Activated CD4-positive, alpha-beta T cell treated with anti-CD3 and anti-CD28 coated beads for 36 hours (primary cell): ENCODE measurements at places on chromosomes 16 and 17. TPM values are rescaled to one million over a fixed set of nuclear protein-coding genes. Genes with fewer than 3 reads are reported as not detected.

The CX3CL1 gene
- total RNA-seq = not detected

The CFAP97D1 gene
- total RNA-seq = not detected

The LPO gene
- total RNA-seq = not detected

GRCh38 chr16:22789281-22789945 lies 24.5 kb upstream of the HS3ST2 start:
- no peak for DNase-seq

DNA sequence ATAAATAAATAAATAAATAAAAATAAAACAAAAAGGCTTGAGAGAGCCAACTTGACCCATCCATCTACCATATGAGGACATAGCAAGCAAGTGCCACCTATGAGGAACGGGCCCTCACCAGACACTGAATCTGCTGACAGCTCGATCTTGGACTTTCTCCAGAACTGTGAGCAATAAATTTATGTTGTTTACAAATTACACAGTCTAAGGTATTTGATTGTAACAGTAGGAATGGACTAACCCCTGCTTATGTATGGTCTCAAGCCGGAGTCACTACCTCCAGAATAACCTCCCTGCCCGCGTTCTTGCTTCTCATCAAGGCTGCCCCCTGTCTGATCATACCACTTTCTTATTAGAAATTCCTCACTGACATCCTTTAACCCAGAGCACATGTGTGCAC lies 9.9 kb downstream of the SLC5A11 start:
- no peak for DNase-seq

DNA sequence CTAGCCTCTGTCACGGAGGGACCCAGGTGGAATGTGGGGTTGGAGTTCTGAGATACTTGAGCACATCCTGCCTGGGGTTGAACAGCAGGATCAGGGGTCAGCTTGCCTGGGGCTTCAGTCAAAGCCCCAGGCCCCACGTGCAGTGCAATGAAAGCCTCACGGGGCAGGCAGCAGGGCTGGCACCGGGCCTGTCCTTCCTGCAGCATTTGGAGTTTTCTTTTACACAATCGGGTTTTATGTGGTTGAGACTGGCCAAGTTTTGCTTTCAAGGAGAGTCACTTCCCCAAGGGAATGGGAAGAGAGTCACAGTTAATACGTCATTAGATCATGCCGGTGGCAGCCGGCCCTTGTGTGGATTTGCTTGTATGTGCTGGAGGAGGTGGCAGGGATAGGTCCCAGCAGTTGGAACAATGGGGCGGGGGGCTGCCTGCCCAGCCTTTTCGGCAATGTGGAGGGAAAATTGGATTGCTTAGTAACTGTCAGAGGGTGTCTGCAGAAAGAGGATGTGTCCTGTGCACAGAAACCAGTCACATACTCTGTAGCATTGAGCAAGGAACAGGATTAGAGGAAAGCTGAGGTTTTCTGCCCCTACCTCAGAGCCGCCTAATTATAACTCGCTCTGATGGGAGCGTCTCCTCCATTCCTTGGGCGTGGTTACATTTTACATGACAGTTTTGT lies 4.5 kb downstream of the RMI2 start:
- DNase-seq = no peak
